Myocyte (in vitro differentiated cells): ENCODE measurements at places on chromosomes 12 and 14.

GRCh38 chr14:34181338-34181737 lies 230.5 kb upstream of the EGLN3 start:
- DNase-seq: no peak

GRCh38 chr12:118164798-118165486 lies 29.0 kb downstream of the PEBP1 start:
- DNase-seq: peak; percentile 43

DNA sequence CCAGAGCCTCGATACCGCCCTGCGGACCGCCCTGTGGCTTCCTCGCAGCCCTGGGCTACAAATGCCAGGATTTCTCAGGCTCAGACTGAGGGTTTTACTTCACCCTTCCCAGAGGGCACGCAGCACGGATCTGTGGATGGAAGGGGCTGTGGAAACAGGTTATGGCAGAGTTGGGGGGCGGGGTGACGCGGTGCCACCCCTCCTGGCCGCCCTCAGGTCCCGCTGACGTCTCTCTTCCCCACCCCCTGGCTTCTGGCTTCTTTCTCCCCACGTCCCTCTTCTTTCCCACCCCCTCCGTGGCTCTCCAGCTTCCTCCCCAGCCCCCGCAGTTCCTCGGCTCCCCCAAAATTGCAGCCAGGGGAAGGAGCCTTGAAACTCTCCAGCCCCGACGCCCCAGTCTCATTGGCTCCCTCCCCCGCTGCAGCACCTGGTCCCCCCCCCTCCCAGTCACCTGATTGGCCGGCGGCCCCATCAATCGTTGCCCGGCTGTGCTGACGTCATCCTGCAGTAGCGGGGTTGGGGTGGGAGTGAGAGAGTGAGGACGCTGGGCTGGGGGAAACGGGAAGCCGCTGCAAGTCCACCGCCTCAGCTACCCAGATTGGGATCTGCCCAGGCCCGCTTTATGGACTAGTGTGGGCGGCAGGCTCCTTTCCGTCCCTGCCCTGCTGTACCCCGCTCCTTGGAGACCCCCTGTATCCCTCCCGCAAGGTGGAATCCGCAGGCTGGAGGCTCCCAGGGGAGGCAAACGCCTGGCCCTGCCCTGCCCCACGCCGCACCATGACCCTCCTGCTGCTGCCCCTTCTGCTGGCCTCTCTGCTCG lies at the start of gene CLSTN3:
TSS of gene CLSTN3 (plus strand) at position 500 of the 820 bp plus-strand sequence. CDS start at position 778, 278 bp downstream.
- peak; percentile 72 for DNase-seq

DNA sequence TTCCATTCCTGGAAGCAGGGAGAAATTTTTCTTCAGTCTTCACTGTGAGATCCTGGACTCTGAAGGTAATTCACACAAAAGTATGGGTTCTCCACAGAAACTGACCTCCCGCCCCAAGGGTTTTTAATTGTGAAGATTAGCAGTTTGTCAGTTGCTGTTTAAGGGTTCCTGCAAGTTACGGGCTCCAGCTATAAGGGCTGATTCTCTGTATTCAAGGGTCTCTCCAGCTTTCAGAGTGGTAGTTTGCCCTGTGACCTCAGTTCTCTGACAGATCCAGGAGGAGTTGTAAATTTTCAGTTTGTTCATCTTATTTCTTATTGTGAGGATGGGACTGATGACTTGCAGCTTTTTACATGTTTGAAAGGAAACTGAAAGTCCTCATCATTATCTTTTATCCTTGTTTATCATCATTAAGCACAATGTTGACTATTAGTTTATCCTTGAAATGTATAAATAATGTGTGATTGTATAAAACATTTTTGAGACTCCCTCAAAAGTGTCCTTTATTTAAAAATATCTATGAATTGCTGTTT lies 110.9 kb downstream of the SCAF11 start:
- no peak for DNase-seq

- peak; percentile 10 for DNase-seq
Measured at GRCh38 chr12:90514325-90514724, 440.7 kb downstream of the CCER1 start.

- DNase-seq: no peak
Measured at GRCh38 chr12:112713471-112713870, 78.1 kb upstream of the RPH3A start.

GRCh38 chr14:90969531-90970166 lies 90.8 kb downstream of the RPS6KA5 start:
- DNase-seq: no peak

- DNase-seq: no peak
Measured at GRCh38 chr14:32336702-32337101, 7.6 kb downstream of the AKAP6 start.

- peak; percentile 95 for DNase-seq
Measured at GRCh38 chr14:85533023-85533860, 3.3 kb downstream of the FLRT2 start.

DNA sequence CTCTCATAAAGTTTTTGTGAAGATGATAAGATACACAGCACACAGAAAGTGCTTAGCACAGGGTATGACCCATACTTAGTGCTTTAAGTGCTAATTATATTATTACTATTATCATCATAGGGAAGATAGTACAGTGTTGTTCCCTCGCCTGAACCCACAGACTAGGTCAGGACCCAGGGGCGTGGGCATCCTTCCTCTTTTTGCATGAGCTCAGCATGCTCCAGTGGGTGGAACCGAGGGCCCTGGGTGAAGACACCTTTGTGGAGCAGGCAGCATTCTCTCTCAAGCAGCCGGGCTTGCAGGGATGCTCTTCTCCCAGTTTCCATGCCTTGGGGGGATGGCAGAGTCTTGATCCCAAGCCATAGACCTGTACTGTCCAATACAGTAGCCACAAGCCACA lies 34.8 kb downstream of the CRACR2A start:
- no peak for DNase-seq

GRCh38 chr12:57964421-57964820 lies 23.1 kb downstream of the ATP23 start:
- no peak for DNase-seq

GRCh38 chr14:31403707-31404106 lies 16.6 kb downstream of the HEATR5A start:
- no peak for DNase-seq

DNA sequence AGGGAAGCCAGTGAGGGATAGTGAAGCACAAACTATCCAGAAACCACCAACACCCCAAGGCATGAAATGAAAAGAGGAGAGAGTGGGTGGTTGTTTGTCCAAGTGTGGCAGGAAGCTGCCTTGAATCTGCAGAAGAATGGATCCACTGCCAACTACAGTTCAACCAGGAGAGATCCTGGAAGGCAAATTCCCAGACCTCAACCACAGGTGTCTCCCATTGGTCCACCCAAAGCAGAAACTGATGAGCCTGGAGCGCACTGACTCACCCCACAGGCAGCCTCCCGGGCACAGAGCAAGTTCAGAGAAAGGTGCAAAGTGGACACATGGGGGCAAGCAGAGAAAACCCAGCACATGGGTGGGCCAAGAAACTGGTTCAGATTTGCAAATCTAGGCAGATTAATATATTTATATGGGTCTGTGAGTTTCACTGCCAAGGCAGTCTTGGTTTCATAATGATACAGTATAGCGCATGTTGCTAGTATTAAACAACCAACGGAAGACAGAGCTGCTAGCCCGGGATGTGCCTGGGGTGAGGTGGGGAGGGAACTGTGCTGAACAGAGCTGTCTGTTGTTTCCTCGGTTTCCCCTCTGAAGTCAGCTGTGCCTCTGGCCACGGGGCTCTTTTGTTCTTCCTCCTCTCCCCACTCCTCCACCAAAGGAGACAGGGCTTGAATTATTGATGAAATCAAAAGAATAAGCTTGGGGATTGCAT lies 416.2 kb upstream of the CCDC196 start:
- no peak for DNase-seq

DNA sequence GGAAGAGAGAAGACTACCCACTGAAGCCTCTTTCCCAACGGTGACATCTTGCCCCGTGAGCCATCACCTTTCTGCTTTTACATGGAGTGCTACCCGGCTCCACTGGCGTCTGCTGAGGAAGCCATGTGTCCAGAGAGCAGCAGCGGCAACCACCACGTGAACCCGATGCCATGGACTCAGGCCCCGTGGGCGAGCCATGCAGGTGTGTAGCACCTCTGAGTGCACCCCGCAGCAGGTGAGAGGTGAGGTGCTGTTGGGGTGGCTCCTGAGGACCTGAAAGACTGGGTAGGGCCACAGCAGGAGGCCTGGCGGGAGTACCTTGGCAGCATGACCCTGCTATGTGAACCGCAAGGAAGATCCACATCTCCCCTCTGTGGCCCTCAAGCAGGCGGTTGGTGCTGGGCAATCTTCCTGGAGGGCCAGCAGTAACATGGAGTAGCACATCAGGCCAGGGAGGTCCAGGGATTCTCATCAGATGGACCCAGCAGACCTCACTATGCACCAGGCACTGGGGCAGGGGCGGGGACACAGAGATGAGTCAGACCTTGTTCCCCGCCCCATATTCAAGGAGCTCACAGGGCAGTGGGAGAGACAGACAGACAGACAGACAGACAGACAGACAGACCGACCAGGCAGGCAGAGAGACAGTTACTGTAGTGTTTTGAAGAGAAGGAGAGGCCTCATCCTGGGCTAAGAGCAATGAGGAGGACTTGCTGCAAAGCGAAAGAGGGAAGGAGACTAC lies 129.6 kb downstream of the PAPOLA start:
- no peak for DNase-seq

GRCh38 chr12:113145720-113146551 lies 3.6 kb upstream of the CFAP73 start:
- DNase-seq: no peak

DNA sequence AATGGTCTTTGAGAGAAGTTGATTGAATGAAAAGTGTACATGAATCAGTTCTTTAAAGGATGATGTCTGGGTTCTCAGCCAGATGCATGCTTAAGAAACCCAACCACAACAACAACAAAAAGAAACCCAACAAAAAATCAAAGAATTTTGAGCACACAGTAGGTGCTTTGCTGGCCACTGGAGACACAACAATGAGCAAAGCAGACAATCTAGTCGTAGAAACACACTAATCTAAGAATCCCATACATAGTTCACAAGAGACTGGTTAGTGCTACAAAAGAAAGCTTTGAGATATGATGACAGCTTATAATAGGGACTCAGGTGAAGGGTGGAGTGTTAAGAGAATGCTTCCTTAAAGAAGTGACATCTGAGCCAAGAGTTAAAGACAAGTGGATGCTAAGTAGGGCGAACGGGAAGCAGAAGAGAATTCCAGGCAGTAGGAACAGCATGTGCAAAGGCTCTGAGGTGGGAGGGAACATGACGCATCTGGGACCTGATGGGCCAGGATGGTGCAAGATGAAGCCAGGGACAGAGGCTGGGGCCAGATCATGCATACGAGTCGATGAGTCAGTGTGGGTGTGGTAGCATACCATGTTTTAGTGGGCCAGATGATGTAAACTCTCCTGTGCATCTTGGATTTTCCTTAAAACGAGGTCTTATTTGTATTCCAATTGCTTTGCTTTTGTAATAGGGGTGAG lies 4.6 kb upstream of the HIP1R start:
- DNase-seq: no peak

DNA sequence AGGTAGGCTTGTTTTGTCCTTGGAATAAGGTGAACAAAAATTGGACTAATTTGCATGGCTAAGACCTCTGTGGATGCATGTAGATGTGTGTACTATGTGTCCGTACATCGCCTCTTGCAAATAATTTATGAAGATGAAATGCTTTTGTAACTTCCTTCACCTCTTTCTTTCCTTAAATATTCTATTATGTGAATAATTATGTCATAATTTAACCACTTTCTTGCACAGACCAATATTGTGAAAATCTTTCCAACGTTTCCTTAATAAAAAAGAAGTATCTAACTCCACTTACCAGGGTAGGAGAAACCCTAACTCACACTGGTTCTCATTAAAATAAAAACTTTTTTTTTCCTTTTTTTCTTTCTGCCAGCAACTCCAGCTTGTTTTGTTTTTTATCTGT lies 4.0 kb downstream of the NANOG start:
- DNase-seq: no peak

DNA sequence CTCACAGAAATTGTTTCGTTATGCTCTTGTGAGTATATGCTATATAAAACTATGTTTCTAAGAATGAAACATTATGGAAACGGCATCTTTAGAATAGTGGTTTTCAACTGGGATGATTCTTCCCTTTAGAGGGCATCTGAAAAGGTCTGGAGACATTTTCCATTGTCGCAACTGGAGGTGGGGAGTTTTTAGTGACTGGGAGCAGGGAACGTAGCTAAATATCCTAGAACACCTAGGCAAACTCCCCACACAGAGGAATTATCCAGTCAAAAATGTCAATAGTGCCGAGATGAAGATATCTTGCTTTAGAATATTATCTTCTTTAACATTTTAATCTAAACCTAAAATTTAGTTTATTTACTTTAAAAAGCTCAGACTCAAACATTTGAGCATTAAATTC lies 486.1 kb upstream of the FOXG1 start:
- DNase-seq: no peak

DNA sequence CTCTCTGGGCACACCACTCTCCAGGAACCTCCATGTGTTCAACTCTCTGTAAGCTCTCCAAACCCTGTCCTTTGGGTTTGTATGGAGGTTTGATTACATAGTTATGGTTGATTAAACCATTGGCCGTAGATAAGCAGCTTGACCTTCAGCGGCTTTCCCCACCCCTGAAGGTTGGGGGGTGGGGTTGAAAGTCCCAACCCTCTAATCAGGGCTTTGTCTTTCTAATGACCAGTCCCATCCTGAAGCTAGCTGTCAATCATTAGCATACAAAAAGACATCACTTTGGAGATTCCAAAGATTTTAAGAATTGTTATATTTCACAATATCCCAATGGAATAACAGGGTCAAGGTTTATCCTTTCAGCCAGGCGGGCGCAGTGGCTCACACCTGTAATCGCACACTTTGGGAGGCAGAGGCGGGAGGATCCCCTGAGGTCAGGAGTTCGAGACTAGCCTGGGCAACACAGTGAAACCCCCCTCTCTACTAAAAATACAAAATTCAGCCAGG lies 8.4 kb downstream of the FAM186A start:
- DNase-seq: no peak

DNA sequence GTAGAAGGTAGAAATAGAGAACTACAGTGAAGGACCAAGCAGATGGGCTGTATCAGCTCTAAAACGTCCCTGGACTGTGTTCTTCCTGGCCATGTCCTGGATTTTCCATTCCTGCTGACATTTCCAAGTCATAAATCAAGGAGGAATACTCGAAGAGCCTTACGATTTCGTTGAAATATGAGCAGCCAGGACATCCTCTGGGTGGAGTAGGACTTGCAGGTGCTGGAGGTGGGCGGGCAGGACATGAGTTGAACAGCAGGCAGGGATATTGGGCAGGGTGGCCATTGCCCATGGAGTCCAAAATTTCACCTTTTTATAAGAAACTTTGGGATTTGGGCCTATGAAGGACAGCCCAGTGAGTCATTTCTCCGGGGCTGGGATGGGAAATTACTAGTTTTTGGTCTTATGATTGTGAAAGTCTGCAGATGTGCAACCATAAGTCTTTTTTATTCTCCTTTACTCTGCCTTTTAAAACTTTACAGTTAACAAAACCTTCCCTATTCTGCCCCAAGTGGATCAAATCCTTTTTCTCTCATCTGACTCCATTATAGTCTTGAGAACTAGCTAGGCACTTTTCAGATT lies 88.8 kb downstream of the TMX1 start:
- peak; percentile 35 for DNase-seq

DNA sequence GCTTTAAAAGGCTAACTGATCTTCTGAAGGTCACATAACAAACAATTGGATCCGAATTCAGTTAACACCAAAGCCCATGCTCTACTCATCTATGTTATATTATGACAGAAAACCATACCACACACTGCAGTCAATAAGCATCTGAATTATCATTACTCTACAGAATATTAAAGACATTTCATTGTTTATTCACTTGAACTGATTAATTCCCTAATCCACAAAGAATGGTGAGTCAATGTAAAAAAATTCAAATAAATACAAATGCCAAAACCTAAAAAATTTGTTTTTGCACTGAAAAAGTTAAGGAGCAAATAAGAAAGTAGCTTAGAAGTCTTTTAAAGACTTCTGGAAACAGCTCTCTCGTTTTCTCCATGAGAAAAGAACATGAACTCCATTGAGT lies 13.7 kb downstream of the NID2 start:
- DNase-seq: no peak
